HS-27A (cell line): ENCODE measurements at places on chromosomes 1 and 21.

- DNase-seq, result no peak
Observed at GRCh38 chr21:35053356-35054096, 4.4 kb upstream of the RUNX1 start.

DNA sequence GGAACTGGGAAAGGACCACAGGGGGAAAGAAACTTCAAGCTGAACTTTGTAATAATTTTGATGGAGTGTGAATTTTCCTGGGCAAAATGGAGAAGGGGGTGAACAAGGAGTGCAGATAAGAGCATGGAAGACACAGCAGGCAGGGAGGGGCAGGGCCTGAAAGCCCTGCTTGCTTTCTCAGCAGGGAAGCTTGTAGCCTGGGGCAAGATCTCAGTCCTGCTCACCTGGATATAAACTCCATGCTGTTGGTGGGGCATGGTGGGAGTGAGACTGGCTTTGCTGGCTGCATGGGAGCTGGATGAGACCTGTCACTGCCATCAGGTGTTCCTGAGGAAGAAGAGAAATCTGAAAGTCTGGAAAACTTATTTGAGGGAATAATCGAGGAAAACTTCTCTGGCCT is 58.7 kb upstream of the RC3H1 start:
- no peak for DNase-seq

DNA sequence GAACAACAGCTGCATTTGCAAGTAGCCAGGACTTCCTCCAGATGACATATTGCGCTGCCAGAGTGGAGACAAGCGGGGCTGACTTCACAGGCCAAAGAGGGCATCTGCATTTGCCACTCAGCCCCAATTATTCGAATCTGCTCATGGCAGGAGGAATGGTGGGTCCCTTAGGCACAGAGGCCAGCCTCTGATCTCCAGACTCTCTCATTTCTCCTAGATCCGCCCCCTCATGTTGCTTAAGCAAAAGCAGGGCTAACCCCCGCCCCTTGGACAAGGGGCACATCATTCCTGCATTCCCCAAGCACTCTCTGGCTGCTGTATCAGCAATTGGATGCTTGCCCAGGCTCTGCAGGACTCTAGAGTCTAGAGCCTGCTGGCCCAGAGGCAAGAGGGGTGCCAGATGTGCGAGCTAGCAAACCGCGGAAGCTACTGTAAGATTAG is 262.4 kb downstream of the ST6GALNAC3 start:
- DNase-seq, result peak; percentile 59

- DNase-seq, result no peak
Observed at GRCh38 chr1:115694805-115695204, 53.0 kb downstream of the VANGL1 start.
